Activated T-cell treated with anti-CD3 and anti-CD28 coated beads, Interleukin-2, amount 50 U/mL, for 1 hour (primary cell): ENCODE measurements at places on chromosomes 7 and 10.

GRCh38 chr10:10332786-10333185, 684.9 kb upstream of the CELF2 start:
- no peak for DNase-seq

GRCh38 chr7:88184848-88185304, 35.0 kb downstream of the SRI start:
- no peak for DNase-seq

DNA sequence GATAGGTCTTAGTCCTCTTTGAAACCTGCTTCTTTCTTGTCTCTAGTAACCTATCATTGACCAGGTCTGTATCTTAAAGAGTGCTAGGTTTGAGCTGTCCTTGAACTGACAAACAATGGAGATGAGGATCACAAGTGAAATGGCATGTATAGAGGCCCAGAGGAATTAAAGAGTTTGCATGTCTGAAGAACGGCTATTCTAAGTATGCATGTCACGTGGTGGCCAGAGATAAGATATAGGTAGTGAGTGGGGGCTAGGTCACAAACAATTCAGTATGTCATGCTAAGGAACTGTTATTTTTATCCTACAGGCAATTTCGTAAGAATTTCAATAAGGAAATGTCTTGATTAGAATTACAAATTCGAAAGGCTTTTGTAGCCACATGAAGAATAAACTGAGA, 95.3 kb downstream of the SUGCT start:
- no peak for DNase-seq

- DNase-seq, result no peak
Observed at GRCh38 chr10:97858001-97858439, 8.4 kb downstream of the GOLGA7B start.

DNA sequence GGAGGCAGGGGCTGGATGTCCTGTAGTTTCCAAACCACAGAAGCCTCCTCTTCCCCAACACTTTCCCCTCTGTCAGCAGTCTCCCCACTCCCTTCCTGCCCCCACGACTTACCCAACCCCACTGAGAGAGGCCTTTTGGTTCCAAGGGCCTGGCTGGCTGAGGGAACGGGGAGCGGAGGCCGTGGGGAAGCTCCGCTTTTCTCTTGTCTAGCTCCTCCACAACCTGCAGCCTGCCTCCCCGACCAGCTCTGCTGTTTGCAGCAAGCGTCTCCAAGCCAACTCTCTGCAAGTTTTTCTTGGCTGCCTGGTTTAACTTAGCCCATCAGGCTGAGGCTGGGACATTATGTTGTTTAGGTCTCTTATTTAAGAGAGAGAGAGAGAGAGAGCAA, 126.8 kb downstream of the NEURL1 start:
- no peak for DNase-seq

DNA sequence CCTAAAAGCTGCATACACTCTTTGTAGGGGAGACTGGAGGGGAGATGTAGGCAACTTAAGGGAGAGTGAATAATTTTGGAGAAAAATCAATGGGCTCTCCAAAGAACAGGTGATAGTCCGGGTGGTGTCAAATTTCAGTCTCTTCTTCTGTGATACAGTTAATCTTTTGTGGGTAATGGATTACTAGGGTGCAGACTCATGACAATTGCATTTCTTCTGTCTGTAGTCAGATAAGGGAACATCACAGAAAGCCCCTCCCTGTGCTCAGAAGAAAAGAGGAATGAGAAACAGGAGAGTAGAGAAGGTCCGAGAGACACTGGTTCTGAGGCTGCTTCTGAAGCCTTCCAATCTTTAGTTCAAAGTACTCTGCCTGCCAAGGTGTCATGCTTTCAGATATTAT, 1140.7 kb upstream of the LRRN3 start:
- no peak for DNase-seq

- no peak for DNase-seq
Observed at GRCh38 chr10:48238826-48239520, 35.5 kb downstream of the FRMPD2 start.
